ENCODE measurements at places on chromosomes 7 and 10. TPM values are rescaled to one million over a fixed set of nuclear protein-coding genes. Genes with fewer than 3 reads are reported as not detected.
A peak's percentile ranks its signal among the peaks of the same experiment; 100 is the strongest.

The CYP3A7 gene
- 1.6 TPM for total RNA-seq

DNA sequence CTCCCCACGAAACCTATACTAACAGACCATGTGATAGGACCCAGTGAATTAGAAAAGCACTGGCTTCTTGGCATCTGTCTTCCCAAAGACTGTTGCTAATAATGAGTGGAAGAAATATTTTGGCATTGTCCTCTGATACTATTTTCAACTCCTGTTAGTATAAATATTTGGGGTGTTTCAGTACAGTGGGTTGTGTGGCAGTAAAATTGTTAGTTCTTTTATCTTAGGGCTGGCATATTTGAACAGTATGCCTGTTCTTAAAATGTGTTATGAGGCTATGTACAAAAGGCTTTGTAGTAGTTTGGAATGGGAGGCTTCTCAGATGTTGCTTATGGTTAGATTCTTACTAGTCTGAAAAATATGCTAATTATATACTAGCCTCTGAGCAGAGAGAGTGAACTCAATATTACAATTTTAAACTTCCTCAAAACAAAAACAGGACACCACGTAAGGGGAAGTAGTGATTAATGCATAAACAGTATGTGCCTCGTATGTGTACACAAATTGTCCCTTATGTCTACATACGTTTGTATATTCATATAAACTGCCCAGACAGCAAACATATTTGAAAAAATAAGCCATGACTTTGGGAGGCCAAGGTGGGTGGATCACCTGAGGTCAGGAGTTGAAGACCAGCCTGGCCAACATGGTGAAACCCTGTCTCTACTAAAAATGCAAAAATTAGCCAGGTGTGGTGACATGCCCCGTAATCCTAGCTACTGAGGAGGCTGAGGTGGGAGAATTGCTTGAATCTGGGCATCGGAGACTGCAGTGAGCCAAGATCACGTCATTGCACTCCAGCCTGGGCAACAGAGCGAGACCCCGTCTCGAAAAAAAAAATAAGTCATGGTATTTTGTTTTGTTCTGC lies 115.4 kb downstream of the ARID5B start:
- DNase-seq, result no peak

GRCh38 chr10:89032141-89032891 lies 41.7 kb downstream of the FAS start:
- DNase-seq, result peak; percentile 84

GRCh38 chr7:105565190-105565589 lies 16.1 kb downstream of the EFCAB10 start:
- no peak for DNase-seq

DNA sequence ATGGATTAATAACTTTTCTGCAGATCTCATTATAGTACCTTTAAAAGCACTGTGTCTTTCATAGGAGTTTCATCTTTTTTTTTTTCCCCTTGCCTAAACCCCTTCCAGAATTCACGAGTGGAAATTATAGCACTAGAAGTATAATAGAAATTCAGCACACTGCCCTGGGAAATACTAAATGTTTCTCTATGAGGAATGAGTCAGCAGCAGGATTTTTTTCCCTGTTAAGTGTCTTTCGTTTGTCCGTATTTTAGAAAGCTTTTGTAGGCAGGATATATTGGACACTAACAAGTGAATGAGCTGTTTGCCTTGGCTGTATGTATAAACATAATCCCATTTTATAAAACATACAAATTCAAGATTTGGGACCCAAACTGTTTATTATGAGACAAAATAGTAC lies 105.8 kb downstream of the EXOC4 start:
- DNase-seq, result no peak

All from upper lobe of right lung (tissue), 1 donor.